ENCODE measurements at places on chromosomes 2 and 18.

GRCh38 chr2:23468474-23469141, 83.6 kb downstream of the KLHL29 start:
- DNase-seq: no peak

DNA sequence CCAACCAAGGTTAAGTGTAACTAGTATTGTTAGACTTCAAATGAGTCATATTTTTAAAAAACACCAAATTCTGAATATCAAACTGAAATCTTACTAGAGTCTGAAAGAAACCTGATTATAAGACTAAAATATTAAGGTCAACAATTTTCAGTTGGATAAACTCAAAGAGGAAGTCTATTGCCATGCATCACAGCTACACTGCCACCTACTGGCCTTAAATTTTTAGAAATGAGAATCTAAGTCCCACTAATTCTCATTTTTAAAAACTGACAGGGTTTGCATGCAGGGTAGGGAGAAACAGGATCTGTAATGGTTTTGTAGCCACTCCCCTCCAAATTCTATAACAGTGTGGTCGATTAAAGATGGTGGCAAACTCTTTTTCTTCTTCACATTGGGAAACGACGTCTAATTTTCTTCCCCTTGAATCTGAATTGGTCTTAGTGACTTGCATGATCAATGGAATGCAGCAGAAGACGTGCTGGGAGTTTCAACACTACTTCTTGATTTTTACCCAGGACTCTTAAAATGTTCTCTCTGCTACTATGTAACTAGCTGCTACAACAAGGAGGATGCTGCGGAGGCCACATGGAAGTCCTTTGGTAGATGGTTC, 176.1 kb upstream of the SESTD1 start:
- peak; percentile 43 for DNase-seq

DNA sequence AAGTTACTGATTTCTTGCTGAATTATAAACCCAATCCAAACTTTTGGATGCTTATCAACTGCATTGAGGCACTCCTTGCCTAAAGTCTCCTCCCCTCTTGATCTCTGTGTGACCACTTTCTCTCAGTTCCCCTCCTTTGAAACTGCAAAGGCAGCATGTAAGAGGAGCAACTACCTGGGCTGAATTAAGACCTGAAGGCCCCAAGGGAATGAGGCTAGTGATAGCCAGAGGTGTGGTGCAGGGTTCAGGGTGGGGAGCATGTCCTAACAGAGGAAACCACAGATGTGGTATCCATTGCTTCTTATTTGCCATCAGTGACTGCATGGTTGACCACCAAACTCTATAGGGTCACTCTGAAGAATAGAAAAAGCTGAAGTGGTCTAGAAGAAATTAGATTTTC, 557.9 kb downstream of the TNS1 start:
- no peak for DNase-seq

GRCh38 chr2:198096965-198097364, 292.6 kb downstream of the PLCL1 start:
- no peak for DNase-seq

GRCh38 chr18:58321986-58322385, 278.0 kb downstream of the NEDD4L start:
- DNase-seq: peak; percentile 47

- DNase-seq: peak; percentile 69
Observed at GRCh38 chr2:237603718-237604362, 13.3 kb upstream of the RAB17 start.

DNA sequence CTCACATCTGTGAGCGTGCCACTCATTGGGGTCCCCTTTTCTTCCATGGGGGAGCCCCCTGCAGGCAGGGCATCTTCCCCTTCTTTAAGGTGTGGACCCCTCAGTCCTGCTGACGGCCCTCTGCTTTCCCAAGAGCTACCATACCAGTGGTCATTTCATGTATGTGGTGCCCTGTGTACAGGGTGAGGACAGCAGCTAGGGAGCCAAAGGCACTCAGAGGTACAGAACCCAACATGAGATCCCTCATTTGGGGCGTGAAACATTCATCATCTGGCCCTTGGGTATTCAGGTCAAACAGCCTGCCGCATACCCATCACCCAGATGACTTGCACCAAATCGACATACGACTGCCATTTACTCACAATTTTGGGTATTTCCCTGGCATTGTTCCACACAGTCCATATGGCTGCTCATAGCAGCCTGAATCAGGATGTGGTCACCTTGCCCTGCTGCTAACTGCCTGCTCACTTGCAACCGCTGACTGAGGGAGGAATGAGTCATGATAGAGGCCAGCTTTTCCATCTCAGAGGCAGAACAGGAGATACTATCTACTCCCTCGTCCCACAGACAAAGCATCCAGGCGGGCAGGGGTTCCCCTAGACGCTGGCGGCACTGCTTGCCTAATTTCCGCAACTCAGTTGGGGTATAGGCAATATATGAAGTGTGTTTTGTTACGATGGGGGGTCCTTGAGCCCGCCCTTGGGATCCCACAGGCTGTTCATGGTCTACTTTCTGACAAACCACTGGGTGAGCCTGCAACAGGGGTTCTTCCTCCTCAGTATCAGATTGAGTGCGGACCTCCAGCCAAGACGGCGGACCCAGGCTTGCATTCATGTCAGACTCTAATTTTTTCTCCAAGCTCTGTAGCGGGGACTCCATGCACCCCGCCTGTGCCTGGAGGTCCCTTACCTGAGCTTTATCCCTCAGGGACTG, 228.6 kb downstream of the SATB2 start:
- no peak for DNase-seq

- no peak for DNase-seq
Observed at GRCh38 chr2:148885988-148886387, 11.0 kb downstream of the KIF5C start.

DNA sequence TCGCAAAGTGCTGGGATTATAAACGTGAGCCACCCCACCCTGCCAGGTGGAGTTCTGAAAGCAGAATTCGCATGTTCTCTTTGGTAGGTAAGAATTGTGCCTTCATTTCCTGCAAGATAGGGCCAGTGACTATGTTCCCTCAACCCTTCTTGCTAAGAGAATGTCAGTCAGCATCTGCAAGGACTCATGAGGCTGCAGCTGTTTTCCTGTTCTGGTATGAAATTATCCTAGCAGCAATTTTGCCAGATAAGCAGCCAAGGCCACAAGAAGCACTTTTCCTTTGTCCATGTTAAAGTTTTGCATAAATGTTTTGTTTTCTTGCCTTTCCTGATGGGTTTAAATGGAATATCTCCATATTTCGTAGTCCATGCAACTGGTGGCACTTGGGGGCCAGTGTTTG, 6.8 kb upstream of the ARHGAP28 start:
- DNase-seq: no peak

DNA sequence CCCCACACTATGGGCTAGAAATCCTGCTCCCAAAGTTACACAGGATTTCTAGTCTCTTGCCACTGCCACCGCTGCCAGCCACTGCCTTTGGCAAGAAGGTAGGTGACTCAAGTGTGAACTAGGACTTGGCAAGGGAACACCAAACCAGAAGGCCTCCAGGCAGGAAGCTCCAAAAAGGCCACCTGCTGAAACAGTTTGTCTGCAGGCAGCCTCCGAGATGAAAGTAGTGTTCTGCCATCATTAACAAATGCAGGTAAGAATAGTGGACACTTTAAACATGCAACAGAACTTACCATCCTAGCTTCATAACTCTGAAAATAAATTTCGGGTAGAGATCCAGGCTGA, 3.9 kb downstream of the ANKRD44 start:
- DNase-seq: no peak

GRCh38 chr2:187554011-187554703, at the start of gene TFPI:
TFPI (minus strand) TSS chr2:187554435; CDS start chr2:187503768, 50,667 bp downstream.
- DNase-seq: peak; percentile 75

- DNase-seq: no peak
Observed at GRCh38 chr2:227617316-227618230, at the start of gene SCYGR4. SCYGR4 (plus strand) TSS chr2:227617498; CDS start chr2:227617498, 0 bp downstream.

DNA sequence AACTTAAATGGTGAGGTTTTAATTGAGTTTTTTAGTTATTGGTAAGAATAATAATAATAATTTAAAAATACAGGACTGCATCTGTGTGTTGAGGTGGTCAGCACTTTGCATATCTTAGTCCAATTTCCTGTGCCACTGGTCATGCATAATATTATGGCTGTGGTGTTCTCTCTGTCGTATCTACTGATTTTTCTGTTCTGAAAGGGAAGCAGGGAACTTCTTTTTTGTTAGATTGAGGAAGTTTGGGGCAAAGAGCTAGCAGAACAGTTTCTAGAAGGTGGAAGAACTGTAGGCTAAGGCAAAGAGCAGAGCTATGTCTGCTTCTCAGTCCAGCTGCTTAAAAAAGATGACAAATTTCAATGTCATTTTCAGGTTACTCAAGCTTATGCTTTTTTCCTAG, 74.3 kb downstream of the XRCC5 start:
- DNase-seq: no peak

DNA sequence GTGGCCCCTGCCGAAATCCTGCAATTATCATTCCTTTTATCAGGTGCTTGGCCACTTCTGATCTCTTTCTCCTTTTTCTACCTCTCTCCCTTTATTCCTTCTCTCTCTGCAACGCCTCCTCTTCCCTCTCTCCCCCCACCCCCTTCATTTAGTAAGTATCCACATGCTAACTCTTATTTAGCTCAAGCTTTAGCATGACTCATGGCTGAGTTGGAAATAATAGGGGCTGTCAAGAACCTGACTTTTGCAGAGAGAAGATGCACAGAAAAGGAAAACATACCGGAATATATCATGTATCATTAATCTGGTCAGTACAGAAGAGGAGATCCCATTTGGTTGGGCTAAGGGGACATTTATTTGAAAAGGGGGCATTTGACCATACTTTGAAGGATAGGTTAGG, 33.1 kb downstream of the FAM171B start:
- peak; percentile 18 for DNase-seq

DNA sequence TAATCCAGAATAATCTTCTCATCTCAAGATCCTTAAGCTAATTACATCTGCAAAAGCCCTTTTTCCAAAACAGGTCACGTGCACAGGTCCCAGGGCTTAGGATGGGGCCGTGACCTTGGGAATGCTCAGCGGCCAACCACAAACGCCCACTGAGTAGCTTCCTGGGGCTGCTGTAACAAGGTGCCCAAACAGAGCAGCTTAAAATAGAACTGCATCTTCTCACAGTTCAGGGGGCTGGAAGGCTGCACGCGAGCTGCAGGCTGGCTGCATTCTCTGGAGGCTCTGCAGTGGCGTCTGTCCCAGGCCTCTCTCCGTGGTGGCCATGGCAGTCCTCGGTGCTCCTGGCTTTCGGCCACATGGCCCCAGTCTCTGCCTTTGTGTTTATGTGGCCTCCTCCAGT, 31.9 kb downstream of the ADI1 start:
- DNase-seq: no peak

DNA sequence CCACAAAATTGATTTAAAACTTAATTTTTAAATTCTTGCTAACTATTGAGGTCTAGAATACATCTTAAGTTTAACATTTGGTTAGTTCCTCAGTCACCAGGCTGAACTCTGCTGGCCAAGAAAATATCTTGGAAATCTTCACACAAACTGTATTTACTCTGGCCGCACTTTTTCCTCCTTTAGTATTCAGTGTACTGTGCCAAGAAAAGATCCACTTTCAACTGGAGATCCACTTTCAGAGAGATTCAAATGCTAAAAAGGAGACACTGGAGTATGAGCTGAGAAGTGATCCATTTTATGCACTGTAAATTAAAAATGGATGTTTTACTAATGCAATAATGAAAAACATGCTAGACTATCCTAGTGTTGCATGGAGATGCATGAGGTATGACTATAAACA, 98.1 kb downstream of the ANTXR1 start:
- no peak for DNase-seq

DNA sequence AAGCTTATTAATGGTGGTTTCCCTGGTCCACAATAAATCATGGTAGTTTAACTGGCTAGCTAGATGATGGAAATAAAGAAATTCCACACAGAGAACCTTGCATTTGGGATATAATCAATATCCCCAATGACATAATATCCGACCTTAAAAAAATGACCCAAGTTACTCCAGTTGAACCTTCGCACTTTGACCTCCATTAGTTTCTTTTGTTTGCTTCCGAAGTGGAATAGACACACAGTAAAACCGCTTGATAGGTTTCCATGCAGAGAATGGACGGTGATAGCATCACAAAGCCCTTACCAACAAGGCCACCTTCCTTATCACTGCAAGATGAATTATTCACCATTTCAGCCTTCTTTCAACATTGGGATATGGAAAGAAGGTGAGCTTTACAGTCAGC, 1966.1 kb upstream of the CELF4 start:
- DNase-seq: no peak

DNA sequence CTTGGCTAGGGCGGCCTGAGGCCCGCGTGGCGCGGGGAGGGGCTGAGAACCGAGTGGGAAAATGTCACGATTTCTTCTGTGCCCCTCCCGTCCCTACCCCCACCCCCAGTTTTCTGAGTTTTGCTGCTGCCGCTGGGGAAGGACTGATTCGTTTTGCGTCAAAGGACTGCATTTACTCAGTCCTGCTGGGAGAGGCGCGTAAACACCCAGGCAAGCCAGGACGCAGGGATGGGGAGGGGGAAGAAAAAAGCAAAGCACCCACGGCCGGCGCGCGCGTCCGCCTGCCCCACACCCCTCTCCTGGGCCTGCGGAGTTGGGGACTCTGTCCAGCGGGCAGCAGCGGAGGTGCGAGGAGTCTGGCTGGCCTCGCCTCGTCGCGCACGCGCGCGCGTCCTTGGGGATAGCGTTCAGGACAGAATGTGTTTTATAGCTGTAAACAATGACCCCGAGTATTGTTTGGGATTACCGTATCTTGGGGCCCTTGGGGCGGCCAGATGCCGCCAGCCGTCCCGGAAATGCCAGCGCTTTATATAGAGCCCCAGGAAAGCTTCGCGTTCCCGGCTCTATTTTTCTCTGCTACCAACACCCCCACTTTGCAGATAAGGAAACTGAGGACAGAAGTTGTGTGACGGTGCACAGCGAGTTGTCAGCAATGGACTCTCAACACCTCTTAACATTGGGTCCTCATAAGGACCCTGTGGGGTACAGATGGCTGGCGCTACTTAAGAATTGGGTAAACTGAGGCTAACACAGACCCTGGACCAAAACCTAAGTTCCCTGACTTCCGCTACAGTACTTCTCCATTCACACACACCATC, 1.7 kb upstream of the FOSL2 start:
- DNase-seq: peak; percentile 88

DNA sequence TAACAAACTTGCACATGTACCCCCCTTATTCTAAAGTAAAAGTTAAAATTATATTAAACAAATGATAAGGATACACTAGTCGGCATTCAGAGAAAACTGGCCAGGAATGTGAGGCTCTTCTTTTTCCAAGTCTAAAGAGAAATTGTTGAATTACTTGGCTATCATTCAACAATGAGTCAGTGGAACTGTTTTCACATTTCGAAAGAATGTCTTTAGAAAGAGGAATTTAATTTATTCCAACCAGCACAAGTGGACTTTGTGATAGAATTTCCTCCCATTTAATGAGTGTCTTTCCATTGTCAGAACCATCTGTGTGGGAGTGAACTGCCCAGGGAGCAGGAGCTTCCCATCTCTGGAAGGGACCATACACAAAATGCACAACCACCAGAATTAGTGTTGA, 792.2 kb downstream of the EPHA4 start:
- DNase-seq: peak; percentile 75

GRCh38 chr2:62432407-62432806, 73.6 kb downstream of the TMEM17 start:
- DNase-seq: no peak

- DNase-seq: peak; percentile 2
Observed at GRCh38 chr2:70785137-70785911, 5.1 kb downstream of the FIGLA start.

GRCh38 chr18:61413396-61413795, 80.2 kb downstream of the CDH20 start:
- no peak for DNase-seq
